ENCODE measurements at places on chromosomes 1 and 21.

DNA sequence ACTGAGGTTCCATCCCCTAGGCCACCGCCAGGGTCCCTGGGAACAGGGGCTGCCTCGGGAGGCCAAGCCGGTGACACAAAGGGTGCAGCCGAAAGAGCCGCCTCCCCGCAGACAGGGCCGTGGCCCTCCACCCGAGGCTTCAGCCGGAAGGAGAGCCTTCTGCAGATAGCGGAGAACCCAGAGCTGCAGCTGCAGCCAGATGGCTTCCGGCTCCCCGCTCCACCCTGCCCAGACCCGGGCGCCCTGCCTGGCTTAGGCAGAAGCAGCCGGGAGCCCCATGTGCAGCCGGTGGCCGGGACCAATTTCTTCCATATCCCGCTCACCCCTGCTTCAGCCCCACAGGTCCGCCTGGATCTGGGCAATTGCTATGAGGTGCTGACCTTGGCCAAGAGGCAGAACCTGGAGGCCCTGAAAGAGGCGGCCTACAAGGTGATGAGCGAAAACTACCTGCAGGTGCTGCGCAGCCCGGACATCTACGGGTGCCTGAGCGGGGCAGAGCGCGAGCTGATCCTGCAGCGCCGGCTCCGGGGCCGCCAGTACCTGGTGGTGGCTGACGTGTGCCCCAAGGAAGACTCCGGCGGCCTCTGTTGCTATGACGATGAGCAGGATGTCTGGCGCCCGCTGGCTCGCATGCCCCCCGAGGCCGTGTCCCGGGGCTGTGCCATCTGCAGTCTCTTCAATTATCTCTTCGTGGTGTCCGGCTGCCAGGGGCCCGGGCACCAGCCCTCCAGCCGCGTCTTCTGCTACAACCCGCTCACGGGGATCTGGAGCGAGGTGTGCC, 1.4 kb downstream of the KLHDC7A start:
- no peak for DNase-seq

DNA sequence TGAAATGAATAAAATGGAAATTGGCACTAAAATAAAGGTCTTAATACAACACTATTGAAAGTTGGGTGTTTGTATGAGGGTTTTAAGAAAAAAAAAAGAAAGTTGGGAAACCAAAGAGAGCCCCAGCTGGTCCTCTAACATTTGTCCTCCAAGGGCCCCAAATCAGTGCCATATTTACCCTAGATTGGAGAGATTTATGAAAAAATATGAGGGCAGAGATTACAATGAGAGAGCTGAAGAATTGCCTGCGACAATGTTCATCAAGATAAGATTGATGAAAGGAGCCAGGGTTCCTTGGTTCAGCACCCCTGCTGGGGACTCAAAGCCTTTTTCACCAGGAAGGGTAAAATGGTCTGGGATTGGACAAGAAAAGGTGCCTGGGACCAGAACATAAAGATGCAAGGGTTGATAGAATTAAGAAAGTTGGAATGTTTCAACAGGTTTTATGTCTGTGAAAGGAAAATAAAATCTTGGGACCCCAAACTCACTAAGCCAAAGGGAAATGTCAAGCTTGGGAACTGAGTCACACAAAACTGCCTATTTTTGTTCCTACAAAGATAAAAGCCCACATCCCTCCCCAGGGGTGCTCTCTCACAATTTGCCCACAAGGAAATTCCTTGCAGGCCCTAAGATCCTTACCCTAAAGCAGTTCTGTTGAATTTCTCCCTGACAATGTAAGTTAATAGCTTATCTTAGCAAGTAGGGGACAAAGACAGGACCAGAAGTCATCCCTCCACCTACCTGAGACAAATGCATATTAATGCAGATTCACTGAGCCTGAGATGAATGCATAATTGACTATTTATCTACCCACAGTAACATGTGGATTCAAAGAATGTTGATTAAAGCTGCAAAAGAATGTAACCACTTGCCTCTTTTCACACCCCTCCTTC, 26.8 kb downstream of the CBR1 start:
- no peak for DNase-seq

DNA sequence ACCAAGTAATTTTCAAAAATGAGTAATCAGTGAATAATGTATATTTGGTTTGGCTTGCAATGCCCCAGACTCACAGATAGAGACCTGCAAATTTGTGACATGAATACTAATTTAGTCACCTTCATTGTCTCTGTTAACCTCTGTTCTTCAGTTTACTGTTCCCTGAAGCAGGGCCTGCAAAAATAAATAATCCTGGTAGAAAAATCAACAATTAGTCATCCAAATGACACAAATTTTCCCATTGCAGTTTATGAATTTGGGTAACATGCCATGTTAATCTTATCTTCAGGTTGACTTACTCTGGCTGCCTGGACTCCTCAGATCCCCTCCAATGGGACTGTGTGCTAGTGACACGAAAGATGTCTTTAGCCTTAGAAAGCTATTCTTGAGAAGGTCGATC, 289.5 kb downstream of the PAPPA2 start:
- DNase-seq, result no peak

DNA sequence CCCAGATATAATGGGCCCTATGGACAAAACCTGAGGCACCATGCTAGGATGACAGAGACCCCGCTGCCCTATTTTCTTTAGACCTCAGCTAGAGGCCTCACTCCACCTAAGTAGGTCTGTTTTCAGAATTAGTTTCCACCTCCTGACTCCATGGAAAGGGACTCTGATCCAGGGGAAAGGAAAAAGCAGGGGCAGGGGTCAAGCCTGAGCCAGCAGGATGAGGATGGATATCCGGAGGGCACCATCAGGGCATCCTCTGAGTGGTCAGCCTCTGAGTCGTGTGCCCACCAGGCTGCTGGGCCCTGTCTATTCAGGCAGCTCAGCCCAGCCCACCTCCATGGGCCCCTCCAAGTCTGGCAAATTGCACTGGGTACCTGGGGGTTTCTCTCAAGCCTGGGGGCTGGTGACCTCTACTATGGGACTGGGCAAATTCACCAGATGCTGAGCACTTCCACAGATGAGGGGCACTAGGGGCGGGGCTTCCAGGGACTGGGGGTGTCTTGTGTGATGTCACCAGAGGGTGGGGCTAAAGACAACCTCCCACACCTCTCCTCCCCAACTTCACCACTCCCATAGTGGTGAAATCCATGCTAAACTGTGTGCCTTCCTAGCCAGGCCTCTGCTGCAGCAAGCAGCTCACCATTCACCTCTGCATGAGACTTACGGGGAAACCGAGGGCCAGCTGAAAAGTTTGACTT, 5.5 kb downstream of the PAQR7 start:
- DNase-seq, result no peak

GRCh38 chr1:21174654-21175323, 1.9 kb downstream of the EIF4G3 start:
- no peak for DNase-seq

Data from activated CD8-positive, alpha-beta memory T cell treated with anti-CD3 and anti-CD28 coated beads for 4 hours (primary cell).